ENCODE measurements at places on chromosomes 1 and 21.

DNA sequence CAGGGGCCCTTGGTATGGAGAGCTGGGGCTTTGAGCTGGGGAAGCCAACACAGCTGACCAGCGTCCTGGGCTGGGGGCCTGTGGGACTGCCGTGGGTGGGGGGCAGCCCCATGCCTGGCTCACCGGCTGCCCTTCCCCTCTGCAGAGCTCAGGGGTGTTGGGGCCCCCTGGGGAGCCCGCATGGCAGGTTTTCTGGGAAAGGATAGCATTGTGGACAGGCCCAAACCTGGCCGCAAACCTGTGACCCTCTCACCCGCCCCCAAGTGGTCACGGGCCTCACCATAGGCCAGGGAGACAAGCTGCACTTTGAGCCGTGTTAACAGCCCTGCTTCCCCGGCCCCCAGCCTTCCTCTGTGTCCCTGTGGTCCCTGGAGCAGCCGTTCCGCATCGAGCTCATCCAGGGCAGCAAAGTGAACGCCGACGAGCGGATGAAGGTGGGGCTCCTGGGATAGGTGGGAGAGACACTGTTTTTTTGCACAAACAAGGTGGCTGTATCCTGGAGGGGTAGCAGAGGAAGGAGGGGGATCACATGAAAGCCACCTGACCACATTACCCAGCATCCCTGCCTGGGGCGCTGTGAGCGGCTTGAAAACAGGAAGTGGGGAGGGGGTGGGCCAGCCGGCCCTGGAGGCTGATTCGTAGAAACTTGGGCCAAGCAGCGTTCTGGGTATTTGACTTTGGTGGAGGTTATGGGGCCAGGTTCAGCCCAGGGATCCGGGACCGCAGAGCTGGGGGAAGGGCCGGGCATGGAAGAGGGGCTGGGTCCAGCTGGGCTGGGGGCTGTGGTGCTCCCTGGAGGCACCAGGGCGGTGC lies 65.9 kb downstream of the PIK3CD start:
- DNase-seq = peak; percentile 49
- H3K4me3 ChIP-seq = no peak overlapping the region
- peaks cover 9% of the 10 kb centered on the region for H3K36me3 ChIP-seq
- no peaks in the 10 kb centered on the region for H3K27me3 ChIP-seq

GRCh38 chr21:15430023-15430422 lies 299.8 kb upstream of the USP25 start:
- no peak overlapping the region for H3K4me3 ChIP-seq
- no peaks in the 10 kb centered on the region for H3K4me1 ChIP-seq
- H3K27ac ChIP-seq = peak overlapping the region; percentile 61
- no peaks in the 10 kb centered on the region for H3K36me3 ChIP-seq
- no peak for DNase-seq

DNA sequence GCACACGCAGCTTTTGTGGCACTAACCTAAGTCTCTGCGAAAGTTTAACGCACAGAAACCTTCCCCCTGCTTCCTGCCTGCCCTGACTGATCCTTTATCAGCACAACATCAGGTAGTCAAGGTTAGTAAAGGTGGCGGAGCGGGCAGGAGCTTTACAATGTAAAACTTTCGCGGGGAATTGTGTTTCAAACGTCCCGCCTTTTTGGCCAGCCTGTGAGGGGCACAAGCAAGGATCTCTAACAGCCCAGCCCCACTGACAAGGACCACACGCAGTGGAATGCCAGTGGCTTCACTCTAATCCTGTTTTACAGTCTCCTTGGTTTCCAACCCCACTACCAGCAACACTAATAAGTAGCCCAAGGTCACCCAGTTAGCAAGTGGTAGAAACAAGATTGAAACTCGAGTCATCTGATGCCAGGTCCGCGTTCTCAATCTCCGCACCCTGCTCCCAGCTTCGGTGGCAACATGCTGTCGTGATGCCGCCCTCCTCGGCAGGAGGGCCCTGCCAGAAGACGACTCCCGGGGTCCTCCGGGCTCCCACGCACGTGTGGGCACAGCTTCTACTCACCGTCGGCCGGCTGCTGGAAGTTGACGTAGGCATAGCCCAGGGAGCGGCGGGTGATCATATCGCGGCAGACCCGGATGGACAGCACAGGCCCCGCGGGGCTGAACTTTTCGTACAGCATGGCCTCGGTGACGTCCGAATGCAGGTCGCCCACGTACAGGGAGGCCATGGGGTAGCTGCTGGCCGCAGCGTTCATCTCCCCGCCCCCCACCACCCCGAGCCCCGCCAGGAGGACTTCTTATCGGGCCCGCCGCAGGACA lies 1.2 kb downstream of the PABPC4 start:
- DNase-seq = peak; percentile 80
- H3K4me3 ChIP-seq = peak overlapping the region; percentile 94
- no peaks in the 10 kb centered on the region for H3K27me3 ChIP-seq
- peaks cover 17% of the 10 kb centered on the region for H3K36me3 ChIP-seq
- peak overlapping the region; percentile 92 for H3K27ac ChIP-seq

DNA sequence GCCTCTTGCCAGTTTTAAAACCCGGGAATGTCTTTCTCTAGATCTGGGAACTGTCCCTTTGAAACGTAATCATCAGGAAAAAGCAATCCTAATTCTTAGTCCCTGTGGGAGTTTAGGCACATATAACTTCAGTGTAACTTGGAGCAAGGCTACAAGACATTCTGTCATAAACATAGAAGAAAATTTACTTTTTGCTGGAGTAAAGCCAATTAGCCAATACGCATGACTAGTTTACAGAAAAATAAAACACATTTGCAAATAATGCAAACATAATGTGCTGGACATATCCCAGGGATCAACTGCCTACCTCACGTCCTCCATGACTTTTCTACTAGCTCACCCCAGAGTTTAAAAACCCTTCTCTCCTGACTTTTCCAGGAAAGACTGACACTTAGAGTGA lies 970.6 kb downstream of the MRPL39 start:
- no peaks in the 10 kb centered on the region for H3K36me3 ChIP-seq
- H3K27me3 ChIP-seq = no peaks in the 10 kb centered on the region
- no peak overlapping the region for H3K4me3 ChIP-seq
- no peak overlapping the region for H3K27ac ChIP-seq
- H3K4me1 ChIP-seq = no peaks in the 10 kb centered on the region

DNA sequence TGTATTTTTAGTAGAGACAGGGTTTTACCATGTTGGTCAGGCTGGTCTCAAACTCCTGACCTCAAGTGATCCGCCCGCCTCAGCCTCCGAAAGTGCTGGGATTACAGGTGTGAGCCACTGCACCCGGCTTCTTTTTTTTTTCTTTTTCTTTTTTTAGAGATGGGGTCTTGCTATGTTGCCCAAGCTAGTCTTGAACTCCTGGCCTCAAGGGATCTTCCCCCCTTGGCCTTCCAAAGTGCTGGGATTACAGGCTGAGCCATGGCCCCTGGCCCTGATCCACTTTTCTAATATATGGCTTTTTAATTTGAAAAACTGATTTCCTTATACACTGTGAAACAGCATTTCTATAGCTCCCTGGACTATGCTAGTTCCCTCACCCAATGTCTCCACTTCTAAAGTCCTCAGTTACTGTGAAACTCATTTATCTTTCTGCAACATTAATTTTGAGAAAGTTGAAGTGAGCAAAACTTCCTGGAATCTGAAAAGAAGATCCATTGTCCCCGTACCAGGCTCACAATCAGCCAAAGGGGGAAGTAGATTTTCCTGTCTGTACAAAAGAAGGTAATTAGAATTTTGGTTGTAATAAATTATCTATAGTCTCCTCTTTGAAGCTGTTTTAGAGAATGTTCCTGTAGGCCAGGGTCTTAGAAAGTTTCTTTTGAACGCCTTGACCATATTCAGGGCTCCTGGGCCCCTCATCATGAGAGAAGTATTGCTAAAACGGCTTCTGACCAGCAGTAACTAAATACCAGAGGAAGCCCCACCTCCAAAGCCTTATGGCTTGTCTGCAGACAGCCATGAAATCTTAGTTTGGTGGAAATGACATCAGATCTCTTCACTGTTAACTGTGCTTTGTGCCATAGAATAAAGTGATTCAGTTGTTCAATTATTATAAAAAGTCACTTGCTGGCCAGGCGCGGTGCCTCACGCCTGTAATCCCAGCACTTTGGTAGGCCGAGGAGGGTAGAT lies 34.9 kb downstream of the DEGS1 start:
- H3K27me3 ChIP-seq = no peaks in the 10 kb centered on the region
- H3K27ac ChIP-seq = no peak overlapping the region
- no peaks in the 10 kb centered on the region for H3K4me1 ChIP-seq
- DNase-seq = no peak
- no peaks in the 10 kb centered on the region for H3K36me3 ChIP-seq
- H3K4me3 ChIP-seq = no peak overlapping the region
